ENCODE measurements at places on chromosomes 1 and 21. TPM values are rescaled to one million over a fixed set of nuclear protein-coding genes. Genes with fewer than 3 reads are reported as not detected.

The HPCA gene
- 1.0 TPM for polyA plus RNA-seq

The TNNI3K gene
- 1.5 TPM for polyA plus RNA-seq

The FASLG gene
- not detected for polyA plus RNA-seq

The SEMA4A gene
- 0.15 TPM for polyA plus RNA-seq

The TRIM63 gene
- not detected for polyA plus RNA-seq

The KLHDC9 gene
- polyA plus RNA-seq, result 17.1 TPM

The IFI44L gene
- 2.9 TPM for polyA plus RNA-seq

The PTPN7 gene
- polyA plus RNA-seq, result not detected

The HEYL gene
- not detected for polyA plus RNA-seq

The PTPN22 gene
- polyA plus RNA-seq, result 2.0 TPM

The DNASE2B gene
- not detected for polyA plus RNA-seq

The HTR1D gene
- not detected for polyA plus RNA-seq

The TNNT2 gene
- polyA plus RNA-seq, result not detected

The FMO2 gene
- polyA plus RNA-seq, result 0.34 TPM

The C1QTNF12 gene
- polyA plus RNA-seq, result not detected

The EXTL1 gene
- polyA plus RNA-seq, result not detected

The SPRR2G gene
- polyA plus RNA-seq, result not detected

The TPTE gene
- polyA plus RNA-seq, result not detected

The PODN gene
- not detected for polyA plus RNA-seq

The E2F2 gene
- not detected for polyA plus RNA-seq

The CELA2A gene
- polyA plus RNA-seq, result not detected

The ZMYND12 gene
- polyA plus RNA-seq, result 9.0 TPM

The LRRC8C gene
- 0.90 TPM for polyA plus RNA-seq

The ADORA1 gene
- 1.4 TPM for polyA plus RNA-seq

The GDAP2 gene
- 6.7 TPM for polyA plus RNA-seq

The ZNF593OS gene
- not detected for polyA plus RNA-seq

The BACE2 gene
- polyA plus RNA-seq, result 0.78 TPM

The TNN gene
- polyA plus RNA-seq, result not detected

The ZNF692 gene
- polyA plus RNA-seq, result 4.4 TPM

The PALMD gene
- 0.30 TPM for polyA plus RNA-seq

The MCOLN3 gene
- not detected for polyA plus RNA-seq

The ZNF697 gene
- polyA plus RNA-seq, result 4.8 TPM

The MMEL1 gene
- polyA plus RNA-seq, result not detected

The MR1 gene
- polyA plus RNA-seq, result 0.53 TPM

The APCS gene
- not detected for polyA plus RNA-seq

The KRTAP21-2 gene
- polyA plus RNA-seq, result not detected

The CELA3B gene
- not detected for polyA plus RNA-seq

The ORC1 gene
- not detected for polyA plus RNA-seq

The SLC5A9 gene
- 0.94 TPM for polyA plus RNA-seq

The PLA2G2F gene
- polyA plus RNA-seq, result not detected

The KCNJ15 gene
- not detected for polyA plus RNA-seq

The OMA1 gene
- polyA plus RNA-seq, result 11.5 TPM

The DDOST gene
- polyA plus RNA-seq, result 63.0 TPM

The S100A5 gene
- not detected for polyA plus RNA-seq

The TINAGL1 gene
- polyA plus RNA-seq, result not detected

The CLCA1 gene
- polyA plus RNA-seq, result not detected

All from Purkinje cell (primary cell).